Karpas-422 (cell line): ENCODE measurements at places on chromosomes 5 and 9.

- DNase-seq, result no peak
These were observed 176.0 kb upstream of the FREM1 start for GRCh38 chr9:15086156-15086763.

- DNase-seq, result no peak
These were observed 8.8 kb upstream of the PANK3 start for GRCh38 chr5:168587987-168588386.

GRCh38 chr5:97062046-97062445 lies 80.4 kb downstream of the LIX1 start:
- DNase-seq, result no peak

- DNase-seq, result peak; percentile 71
These were observed 1.3 kb upstream of the EBF1 start for GRCh38 chr5:159100782-159101646.

GRCh38 chr5:178210686-178211085 lies 6.4 kb downstream of the HNRNPAB start:
- peak; percentile 61 for DNase-seq

- DNase-seq, result no peak
These were observed 3.2 kb upstream of the IL12B start for GRCh38 chr5:159333545-159333925.
